ENCODE measurements at places on chromosomes 16 and 17.
A peak's percentile ranks its signal among the peaks of the same experiment; 100 is the strongest.

DNA sequence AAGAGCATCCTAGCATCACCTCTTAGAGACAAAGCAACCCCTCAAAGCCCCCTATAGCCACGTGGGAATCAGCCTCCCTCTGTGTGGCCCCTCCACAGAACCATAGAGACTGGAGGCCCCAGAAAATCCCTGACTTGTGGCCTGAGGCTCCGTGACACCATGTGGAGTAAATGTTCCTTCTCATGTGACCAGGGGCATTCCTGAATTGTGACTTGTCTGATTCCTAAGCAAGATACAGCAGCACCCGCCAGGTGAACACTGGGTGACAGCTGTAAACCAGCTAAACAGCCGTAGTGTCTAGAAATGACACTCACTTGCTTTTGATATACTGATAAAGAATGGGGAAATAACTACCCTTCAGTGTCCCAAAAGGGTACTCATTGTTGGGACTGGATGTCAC, 79.0 kb downstream of the DYNLRB2 start:
- DNase-seq, result no peak

- DNase-seq, result peak; percentile 74
Observed at GRCh38 chr17:59361916-59362810, 30.7 kb downstream of the YPEL2 start.

DNA sequence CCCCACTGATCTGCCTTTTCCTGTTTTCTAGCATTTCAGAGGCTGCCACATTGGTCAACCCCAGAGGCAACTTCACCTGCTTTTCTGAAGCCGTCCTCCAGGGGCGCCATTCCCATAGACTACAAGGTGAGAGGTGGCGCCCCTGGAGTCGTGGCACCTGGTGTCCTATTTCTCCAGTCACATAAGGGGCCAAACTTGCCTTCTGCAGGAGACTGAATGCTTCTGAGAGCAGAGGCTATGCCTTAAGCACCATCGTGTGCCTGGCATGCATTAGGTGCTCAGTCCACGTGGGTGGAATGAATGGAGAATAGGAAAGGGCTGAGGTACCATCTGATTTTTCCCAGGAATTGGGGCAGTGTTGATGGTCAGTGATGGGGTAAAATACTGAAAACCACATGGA, 164.8 kb downstream of the HAPSTR1 start:
- DNase-seq, result no peak

DNA sequence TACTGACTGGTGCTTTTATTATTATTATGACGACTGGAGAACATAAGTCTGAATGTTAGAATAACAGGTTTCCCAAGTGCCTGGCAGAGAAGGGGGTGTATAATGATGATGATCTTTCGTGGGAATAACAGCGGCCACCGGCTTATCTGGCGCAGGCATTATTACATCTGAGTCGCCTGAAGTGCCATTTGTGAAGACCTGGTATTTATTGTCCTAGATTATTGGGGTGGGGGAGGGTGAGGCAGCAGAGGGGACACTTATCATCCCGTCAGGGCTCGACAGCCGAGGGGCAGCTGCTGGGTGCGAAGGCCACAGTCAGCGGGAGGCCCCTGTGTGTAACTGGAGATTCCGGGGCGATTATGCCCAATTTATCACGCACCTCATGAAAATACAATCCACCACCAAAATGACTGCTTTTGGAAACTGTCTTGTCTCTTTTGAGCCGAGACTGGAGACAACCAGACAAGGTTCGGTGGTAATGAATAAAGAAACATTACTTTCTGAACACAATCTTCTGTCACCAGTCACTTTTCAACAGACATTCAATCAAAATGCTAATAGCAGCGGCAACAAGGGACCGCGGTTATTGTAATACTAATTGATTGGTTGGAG, 199.3 kb downstream of the CCDC182 start:
- DNase-seq, result no peak

- no peak for DNase-seq
Observed at GRCh38 chr16:53901408-53901807, 197.5 kb downstream of the FTO start.

- no peak for DNase-seq
Observed at GRCh38 chr17:5800131-5800530, 215.8 kb upstream of the NLRP1 start.

GRCh38 chr17:40362696-40363110, 1.8 kb downstream of the GJD3 start:
- DNase-seq, result peak; percentile 92

GRCh38 chr17:27553019-27553511, 77.9 kb upstream of the LGALS9 start:
- no peak for DNase-seq

GRCh38 chr16:25494292-25494691, 197.5 kb upstream of the HS3ST4 start:
- no peak for DNase-seq

- DNase-seq, result no peak
Observed at GRCh38 chr17:68511254-68511670, 968 bp upstream of the PRKAR1A start.

- no peak for DNase-seq
Observed at GRCh38 chr17:76633628-76634328, 9.8 kb downstream of the ST6GALNAC1 start.

GRCh38 chr17:80738987-80739730, 194.5 kb downstream of the RPTOR start:
- no peak for DNase-seq

- DNase-seq, result no peak
Observed at GRCh38 chr17:65794572-65794971, 233.1 kb upstream of the AXIN2 start.

DNA sequence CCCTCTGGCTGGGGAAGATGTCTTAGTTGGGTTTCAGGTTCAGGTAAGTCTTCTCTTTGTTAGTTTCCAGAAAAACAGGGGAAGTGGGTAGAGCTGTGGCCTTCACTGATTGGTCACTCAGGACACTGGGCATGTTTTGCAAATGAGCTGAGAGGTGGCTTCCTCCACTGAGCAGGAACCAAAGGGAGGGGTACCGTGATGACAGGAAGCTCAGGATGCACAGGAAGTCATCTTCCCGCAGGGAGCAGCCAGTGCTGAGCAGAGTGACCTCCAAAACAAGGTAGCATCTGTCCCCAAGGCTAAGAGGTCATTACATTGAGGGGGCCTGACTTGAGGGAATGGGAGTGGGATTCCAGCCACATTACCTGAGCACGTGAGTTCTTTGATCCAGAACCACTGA, 5.6 kb downstream of the NT5C start:
- no peak for DNase-seq

DNA sequence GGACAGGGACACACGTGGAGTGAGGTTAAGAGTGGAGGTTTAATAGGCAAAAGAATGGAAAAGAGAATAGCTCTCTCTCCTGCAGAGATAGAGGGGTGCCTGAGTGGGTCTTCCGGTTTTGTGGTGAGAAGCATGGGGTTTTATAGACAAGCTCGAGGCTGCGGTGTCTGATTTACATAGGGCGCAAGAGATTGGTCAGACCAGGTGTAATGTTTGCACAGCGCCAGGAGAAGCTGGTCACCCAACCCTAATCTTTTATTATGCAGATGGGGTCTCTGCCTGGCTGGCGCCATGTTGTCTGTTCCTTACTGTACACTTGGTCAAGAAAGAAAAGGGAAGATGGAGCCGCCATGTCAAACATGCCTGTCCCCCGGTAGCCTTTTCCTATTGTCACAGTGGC, 44.5 kb upstream of the MLYCD start:
- DNase-seq, result no peak

DNA sequence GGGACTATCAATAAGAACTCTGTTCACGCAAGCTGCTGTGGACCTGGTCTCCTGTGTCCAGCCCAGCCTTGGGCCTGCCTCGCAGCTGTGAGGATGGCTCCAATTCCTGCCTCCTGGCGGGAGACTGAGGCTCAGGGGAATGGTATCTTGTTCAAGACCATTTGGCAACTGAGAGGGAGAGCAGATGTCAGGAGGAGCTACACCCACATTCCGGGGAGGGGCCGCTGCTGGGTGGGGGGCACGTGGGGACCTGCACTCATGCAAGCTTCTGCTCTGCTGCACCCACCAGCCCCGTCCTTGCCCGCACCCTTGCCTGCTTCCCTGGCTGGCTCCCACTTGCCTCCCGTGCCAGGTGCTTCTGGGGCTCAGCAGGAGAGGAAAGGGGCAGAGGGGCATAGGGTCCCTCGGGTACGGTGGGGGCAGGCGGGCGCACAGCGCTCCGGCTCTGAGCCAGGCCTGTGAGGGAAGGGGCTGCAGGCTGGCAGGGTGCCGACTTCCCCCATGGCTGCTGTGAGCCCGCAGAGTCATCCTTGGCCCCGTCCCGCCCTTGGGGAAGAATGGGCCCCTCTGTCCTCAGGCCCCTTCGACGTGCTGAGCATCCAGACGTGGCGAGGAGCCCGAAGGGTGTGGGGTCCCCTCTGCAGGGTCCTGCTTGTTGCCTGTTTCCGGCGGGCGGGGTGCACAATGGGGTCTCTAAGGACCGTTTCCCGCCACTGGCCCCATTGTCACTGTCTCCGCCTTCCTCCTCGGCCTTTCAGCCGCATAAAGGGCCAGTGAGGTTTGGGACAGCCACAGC, 2.7 kb downstream of the METRN start:
- DNase-seq, result no peak

DNA sequence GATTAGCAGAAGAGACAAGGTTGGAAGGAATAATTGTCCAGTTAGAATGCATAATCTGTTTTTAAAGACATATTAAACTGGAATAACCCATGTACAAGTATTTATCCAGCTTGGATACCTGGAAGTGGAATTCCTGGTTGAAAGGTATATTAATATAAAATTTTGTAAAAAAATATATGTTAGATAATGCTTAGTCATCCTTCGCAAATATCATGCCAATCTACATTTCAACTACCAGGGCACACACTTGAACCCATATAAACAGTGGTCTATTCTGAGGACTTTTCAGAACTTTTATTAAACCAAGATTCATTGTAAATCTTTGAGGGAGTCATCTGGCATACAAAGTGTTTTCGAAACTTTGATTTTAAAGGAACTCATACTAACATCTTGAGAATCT, 269.1 kb upstream of the HSBP1 start:
- DNase-seq, result no peak

DNA sequence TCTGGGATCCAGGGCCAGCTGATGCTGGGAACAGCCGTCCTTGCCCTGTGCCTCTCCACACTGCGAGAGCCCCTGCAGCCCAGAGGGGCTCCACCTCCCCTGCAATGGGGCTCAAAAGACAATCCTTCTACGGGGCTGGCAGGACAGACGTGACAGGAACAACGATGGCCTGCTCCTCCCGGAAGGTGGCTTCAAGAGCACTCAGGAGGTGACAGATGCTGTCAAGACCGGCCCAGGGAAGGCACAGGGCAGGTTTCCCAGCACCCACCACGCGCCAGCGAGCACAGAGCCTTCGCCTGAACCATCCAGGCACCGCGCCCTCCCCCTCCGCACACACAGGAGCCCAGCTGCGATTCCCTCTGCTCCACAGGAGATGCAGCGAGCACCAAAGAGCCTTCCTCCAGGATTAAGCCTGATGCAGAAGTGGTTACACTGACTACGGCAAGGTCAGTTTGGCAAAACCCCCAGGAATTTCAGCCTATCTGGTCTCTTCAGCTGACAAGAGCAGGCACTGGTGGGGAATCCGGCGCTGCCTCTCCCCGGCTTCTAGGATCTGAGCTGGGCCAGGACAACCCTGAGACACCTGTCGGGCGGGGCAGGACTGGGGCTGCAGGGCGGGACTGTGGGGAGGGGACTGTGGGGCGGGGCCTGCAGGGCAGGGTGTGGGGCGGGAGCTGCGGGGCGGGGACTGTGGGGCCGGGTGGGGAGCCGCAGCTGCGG, 103.4 kb downstream of the ZNF778 start:
- DNase-seq, result no peak

GRCh38 chr17:81735264-81736102, 23.4 kb downstream of the SLC25A10 start:
- DNase-seq, result peak; percentile 60

GRCh38 chr17:22202702-22203101, 510.4 kb downstream of the KCNJ18 start:
- no peak for DNase-seq

- DNase-seq, result no peak
Observed at GRCh38 chr17:38961413-38961812, 5.8 kb downstream of the FBXO47 start.

- no peak for DNase-seq
Observed at GRCh38 chr17:72723711-72724110, 368.8 kb downstream of the SLC39A11 start.

- no peak for DNase-seq
Observed at GRCh38 chr17:58621174-58621573, 70.7 kb downstream of the TEX14 start.

GRCh38 chr17:74145756-74146155, 57.7 kb upstream of the RPL38 start:
- DNase-seq, result no peak

GRCh38 chr17:6610011-6610410, 30.5 kb downstream of the KIAA0753 start:
- DNase-seq, result no peak

DNA sequence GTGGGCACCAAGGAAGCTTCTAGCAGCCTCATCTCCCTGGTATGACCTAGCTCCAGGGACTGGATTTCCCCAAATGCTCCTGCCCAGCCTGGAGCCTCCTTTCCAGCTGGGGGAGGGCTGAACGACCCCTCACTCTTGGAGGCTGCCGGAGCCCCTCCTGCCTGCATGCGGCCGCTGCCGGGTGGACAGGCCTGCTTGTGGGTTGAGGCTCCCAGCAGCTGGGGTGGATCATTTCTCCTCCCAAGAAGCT, 213.6 kb downstream of the SEC14L1 start:
- DNase-seq, result peak; percentile 50
